Cerebellar nuclear complex (tissue), 1 donor: ENCODE measurements at places on chromosomes 6 and 20.

DNA sequence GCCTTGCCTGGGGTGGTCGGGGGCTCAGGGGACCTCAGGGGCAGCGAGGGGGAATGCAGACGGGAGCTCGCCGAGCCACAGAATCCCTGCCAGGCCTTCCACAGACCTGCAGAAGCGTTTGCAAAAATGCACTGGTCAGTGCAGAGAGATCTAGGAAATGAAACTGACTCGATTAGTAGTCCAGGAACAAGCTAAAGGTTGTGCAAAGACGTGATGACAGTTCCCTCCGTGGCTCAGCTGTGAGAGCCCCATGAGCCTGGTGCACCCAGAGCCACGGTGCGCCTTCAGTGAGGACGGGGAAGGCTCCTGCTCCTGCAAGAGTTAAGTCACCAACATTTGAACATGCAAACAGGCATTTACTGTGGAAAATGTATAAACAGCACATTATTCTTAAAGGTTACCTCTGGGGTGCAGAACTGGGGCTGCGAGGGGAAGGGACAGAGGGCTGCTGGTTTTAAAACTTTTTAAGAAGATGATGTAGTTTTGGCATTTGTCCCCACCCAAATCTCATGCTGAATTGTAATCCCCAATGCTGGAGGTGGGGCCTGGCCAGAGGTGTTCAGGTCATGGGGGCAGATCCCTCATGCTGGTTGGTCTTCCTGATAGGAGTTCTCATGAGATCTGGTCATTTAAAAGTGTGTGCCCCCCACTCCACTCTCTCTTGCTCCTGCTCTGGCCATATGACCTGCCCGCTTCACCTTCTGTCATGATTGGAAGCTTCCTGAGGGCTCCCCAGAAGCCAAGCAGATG, 147.3 kb downstream of the DLL1 start:
- DNase-seq: no peak

- no peak for DNase-seq
These were observed 3.4 kb upstream of the SCML4 start for GRCh38 chr6:107827541-107827940.

DNA sequence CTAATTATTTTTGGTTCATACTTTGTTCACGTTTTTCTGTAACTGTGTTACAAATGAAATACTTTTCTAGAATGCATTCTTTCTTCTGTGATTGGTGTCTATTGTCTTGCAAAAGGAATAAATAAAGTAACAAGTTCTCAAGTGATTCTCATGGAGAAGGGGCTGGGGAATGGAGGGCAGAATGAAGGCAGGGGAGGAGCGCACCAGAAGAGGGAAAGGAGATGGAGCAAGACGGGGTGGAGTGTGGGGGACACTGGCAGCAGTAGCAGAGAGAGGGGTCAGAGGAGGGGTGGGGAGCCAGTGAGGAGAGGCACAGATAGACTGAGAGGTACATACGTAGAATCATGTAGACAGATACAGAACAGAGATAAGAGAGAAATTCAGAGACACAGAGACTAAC, 136.5 kb downstream of the CARMIL1 start:
- no peak for DNase-seq

- no peak for DNase-seq
These were observed 22.2 kb upstream of the MTRF1L start for GRCh38 chr6:153024709-153025017.

DNA sequence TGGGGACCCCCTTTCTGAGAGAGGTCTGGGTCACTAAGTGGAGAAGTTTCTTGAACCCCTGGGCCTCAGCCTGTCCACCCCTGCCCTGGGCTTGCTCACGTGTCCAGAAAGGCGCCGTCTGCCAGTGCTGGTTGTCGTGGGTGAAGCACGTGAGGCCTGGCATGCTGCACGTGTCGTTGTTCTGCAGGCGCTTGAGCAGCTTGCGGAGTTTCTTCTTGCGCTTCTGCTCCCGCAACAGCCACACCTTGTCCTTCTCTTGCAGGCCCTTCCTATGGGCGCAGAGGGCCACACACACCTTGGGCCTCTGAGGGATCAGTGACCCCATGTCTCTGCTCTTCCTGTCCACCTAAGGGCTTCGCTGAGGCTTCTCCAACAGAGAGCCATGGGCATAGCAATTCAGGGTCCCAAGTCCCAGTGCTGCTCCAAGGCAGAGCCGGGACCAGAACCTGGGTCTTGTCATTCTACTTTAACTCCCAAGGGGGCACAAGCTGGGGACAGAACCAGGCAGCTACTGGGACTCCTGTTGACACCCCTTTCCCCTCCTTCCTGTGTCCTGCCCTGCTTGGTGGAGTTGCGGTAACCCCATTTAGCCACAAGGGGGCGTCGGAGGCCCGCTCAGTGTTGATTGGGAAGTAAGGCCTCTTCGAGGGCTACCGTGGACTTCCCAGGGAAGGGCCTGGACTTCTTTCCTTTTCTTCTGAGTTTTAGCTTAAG, 121.8 kb downstream of the SULF2 start:
- no peak for DNase-seq

DNA sequence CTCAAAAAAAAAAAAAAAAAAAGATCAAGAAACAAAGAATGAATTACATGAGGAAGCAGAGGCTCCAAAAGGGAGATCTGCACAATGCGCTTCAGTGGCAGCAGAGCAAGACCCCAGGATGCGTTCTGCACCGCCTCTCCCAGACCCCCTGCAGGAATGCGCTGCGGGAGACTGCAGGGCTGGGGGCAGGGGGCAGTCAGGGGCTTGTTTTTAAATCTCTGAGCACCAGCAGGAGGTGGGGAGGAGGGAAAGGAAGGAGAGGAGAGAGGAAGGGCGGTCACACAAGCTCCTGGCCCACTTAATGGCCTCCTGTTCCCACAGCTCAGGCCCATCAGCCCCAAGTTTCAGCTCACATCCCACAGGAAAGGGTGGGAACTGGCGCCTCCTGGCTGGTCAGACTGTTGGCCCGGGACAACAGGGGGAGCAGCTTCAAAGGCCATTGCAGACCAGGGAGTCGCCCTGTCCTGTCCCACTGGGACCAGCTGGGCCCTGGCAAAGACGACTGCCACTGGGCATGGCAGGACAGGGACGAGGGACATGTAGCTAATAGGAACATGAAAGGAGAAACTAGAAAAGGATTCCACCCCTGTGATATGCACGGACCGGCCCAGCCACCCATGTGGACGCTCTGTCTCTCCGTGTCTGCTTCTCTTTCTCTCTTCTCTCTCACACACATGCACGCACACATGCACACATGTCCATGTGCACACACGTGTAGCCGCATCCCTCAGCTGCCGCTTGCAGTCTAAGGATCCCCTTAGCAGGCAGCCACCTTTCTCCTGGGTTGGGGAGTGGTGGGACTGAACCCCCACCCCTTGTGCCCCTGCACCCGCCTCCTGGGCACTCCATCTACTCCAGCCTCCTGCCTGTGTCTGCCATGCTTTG, 34.7 kb downstream of the TFEB start:
- no peak for DNase-seq

GRCh38 chr6:33984466-33985312, 161.2 kb downstream of the GRM4 start:
- DNase-seq: no peak

GRCh38 chr6:7974938-7975763, 64.6 kb upstream of the TXNDC5 start:
- no peak for DNase-seq

DNA sequence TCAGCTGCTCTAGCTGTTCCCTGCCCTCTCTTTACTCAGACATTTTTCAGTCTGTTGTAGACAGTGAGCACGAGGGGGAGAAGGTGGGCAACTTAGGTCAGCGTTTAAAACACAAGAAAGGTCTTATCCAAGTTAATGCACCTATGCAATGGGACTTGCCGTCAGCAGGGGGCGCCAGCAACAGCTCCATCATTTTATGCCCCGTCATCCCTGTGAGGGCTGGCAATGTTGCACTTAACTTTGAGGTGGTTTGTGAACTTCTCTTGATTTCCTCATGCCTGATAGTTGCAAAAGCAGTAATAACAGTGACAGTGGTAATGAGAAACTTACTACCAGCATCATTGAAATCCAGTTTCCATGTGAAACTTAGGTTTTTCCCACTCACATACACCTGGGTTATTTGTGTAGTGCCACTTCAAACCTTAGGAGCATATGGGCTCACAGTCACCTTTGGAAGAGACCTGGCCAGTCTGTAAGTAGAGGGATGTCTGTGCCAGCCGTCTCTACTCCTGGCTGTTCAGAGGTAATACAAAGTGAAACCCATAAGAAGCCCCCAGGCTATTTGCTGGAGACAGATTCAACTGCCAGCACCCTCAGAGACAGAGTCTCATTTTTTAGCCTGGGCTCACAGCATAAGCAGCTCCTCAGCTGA, 44.9 kb upstream of the ID1 start:
- DNase-seq: no peak

GRCh38 chr20:4671015-4671414, 50.7 kb upstream of the PRND start:
- DNase-seq: no peak

DNA sequence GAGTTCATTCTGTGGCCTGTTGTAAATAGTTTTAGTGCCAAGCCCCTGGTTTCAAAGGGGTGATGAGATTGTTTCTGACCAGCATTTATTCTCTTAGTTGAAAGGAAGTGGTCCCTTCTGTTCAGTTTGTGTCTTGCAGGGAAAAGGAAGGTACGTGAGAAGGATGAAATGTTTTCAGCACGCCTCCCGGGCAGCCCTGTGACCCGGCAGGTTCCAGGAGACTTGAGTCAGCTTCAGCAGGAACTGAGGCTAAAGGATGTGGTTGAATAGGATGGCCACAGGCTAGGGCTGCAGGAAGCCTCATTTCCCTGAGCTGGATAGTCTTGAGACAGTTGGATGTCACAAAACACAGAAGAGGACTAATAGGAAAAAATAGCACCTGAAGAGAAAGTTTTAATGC, 132.4 kb upstream of the SYNDIG1 start:
- no peak for DNase-seq

- DNase-seq: no peak
These were observed 582.4 kb downstream of the CDH26 start for GRCh38 chr20:60540591-60540990.

- DNase-seq: no peak
These were observed 42.6 kb downstream of the NCOA3 start for GRCh38 chr20:47544240-47544639.

GRCh38 chr6:146770965-146771735, 172.4 kb downstream of the ADGB start:
- DNase-seq: no peak

DNA sequence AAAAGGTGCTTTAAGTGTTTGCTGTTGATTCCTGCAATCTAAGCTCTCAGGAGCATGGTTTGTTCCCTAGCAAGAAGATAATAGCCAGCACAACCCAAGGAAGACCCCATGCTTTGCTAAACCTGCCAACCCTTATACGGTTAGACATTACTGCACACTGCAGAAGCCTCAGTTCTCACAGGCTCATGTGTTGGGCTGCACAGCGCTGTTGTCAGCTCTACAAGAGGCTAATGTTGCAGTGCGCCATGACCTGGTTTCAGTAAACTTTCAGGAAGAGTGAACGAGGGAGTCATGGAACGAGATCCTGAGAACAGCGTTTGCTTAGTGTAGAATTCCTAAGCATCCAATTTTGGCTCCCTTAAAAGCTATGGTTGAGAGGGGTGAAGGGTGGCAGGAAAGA, 218.5 kb downstream of the ARHGAP18 start:
- no peak for DNase-seq

- no peak for DNase-seq
These were observed 63.5 kb upstream of the DEFB112 start for GRCh38 chr6:50112981-50113857.

- DNase-seq: no peak
These were observed 21.9 kb upstream of the CD2AP start for GRCh38 chr6:47455533-47456209.

DNA sequence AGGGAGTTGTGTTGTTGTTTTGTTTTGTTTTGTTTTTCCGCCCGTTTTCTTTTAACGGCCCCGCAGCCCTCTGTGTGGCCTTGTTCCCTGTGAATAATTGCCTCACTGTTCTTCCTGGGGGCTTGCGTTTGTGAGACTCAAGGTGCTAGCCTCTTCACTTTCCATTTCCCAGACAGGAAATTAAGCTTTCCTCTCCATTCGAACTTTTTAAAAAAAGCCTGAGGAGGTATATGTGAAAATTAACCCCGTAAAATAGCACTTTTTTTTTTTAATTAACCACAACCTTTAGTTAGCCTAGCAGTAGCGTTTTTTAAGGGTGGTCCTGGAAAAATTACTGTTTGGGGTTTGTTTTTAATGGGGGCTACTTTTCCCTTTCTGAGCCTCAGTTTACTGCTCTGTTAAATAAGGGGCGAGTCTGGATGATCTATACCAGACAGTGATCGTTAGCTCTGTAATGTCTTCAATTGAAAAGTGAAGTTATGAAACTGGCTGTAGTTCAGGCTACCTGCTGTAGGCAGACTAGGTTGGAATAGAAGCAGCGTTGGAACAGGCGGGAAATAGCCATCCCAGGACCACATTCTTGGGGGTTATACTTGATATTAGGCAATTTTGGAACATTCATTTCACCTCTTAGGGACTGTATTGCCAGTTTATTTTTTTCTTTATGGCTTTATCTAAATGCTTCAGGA, 1.7 kb downstream of the STX16 start:
- DNase-seq: no peak

GRCh38 chr6:22108199-22108598, 188.6 kb downstream of the PRL start:
- DNase-seq: no peak

DNA sequence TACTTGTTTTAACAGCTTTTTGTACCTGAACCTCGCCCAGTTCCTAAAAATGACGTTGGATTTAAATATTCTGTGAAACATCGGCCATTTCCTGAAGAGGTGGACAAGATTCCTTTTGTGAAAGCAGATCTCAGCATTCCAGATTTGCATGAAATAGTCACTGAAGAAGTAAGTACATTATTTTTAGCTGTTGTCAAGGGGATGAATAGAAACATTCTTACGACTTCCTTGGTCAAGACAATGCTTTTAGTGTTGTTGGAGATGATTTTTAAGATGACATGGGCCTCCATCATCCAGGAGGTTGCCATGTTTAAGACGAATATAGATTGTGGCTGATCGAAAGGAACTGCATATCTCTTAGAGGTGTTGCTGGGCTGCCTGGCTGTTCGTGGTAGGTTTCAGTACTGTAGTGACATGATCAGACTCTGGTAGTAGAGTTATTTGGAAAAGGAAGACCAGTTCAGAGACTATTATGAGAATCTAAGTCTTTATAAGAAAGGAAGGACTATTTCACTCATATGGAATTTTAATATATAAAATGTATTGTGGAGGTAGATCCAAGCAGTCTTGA, 29.9 kb upstream of the ADIG start:
- DNase-seq: no peak

DNA sequence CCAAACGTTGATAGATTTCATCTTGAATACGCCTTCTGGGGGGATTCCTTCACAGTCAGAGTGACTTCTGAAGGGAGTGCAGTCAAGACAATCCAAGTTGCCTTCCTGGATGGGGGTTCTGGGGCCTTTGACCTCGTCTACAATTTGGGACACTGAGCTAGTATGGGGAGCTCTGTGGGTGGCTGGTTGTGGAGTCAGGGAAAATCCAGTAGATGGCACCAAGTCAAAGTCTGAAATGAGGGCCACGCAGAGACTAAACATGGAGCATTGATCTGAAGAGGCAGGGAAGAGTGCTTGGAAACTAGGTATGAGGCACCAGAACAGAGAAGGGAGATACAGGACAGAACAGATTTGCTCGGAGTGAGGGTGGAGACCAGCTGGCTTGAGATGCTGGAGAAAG, 43.6 kb upstream of the CCN6 start:
- no peak for DNase-seq

GRCh38 chr20:53652859-53653517, 59.3 kb upstream of the ZNF217 start:
- DNase-seq: no peak
